ENCODE measurements at places on chromosomes 7 and 10.
A peak's percentile ranks its signal among the peaks of the same experiment; 100 is the strongest.

DNA sequence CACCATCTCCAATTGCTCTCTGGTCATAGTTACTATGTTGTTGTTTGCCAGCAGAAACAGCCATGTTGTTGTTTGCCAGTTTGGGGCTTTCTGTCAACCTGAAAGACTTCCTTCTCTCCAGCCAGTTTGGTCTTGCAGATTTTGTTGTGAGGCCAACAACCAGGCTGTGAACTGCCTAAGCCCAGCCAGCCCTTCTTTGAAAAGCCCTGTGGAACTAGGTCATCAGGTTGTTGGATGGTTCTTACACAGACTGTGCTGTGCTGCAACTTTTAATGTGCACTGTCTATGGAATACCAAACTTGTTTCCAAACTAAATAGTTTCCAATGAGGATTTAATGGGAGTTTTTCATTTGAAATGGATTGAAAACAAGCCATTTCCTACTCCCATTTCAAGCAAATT lies 592.7 kb upstream of the GALNT17 start:
- no peak for DNase-seq

DNA sequence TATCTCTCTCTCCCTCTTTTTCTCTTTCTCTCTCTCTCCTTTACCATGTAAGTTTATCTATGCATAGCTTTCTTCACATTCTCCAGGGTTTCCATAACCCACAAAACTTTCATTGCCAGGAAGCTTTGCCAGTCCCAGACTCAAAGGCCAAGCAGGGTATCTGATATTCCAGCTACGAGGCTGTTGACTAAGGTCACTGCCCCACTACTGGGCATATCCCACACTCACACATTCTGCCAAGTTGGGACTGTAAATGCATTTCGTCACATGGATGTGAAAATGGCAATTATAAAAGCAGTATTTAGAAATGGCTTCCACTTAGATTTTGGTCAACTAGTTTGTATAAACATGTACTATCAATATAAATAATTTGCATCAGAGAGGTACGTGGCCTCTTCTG lies 43.3 kb upstream of the SEPTIN7 start:
- no peak for DNase-seq

GRCh38 chr10:121244818-121245217 lies 353.4 kb downstream of the FGFR2 start:
- no peak for DNase-seq

- DNase-seq = no peak
These were observed 102.6 kb upstream of the NEBL start for GRCh38 chr10:20999699-21000098.

GRCh38 chr7:100208911-100209408 lies 10.8 kb upstream of the PVRIG start:
- DNase-seq = peak; percentile 27

GRCh38 chr7:157691586-157692459 lies 355.0 kb downstream of the DNAJB6 start:
- no peak for DNase-seq

DNA sequence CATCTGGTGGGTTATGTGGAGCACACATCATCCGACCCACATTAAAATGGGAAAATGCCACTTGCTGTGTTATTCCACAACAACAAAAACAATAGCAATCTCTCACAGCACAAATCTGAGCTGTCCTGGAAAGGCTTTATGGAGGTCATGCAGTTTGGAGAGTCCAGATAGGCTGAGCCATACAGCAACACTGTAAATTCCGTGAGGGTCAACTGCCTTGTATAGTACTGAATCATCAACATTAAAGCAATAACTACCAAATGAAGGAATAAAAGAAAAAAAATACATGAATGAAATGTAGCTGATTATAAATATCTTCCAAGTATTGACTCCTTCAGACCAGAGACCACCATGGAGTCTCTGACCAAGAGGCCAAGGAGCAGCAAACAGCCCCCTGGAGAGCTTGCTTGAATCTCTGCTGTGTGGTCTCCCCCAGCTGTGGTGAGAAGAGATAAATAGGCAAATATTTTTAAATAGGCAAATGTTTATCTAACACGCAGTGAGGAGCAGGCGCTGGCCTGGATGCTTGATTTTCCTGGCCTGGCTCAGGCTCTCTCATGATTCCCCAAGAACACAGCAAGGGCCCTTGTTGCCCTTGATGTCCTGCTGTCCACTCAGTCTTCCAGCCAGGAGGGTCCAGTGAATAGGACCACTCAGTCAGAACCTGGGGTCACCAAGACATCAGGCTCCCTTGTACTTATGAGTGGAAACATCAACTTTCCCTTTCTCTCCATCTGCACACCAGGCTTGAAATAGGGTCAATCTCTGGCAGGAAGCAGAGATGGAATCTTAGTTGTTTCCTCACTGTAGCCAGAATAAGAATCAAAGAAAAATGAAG lies 1021.3 kb downstream of the XPNPEP1 start:
- DNase-seq = no peak

DNA sequence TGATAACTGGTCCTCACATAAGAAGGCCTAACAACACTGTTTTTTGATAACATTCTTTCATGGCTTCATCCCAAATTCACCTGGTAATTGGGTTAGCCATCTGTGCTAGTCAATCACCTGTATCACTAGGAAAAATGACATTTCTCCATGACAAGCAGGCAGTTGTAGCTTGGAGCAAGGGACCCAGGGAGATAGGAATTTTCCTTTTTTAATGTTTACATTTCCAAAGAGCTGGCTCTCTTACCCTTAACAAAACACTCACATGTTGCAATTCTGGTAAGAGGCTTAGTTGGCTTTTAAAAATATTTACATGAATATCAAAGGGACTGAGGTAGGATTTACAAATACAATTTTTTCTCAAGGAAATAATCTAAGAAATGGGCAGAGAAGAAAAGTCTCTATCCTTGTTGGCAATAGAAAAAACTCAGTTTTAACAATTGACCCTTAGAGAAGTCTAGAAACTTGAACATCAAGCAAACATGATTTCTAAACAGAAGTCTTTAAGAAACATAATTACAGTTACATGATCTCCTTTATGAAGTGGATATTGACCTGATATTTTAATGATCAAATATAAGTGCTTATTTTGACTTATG lies 16.1 kb upstream of the AKR1C1 start:
- DNase-seq = no peak

DNA sequence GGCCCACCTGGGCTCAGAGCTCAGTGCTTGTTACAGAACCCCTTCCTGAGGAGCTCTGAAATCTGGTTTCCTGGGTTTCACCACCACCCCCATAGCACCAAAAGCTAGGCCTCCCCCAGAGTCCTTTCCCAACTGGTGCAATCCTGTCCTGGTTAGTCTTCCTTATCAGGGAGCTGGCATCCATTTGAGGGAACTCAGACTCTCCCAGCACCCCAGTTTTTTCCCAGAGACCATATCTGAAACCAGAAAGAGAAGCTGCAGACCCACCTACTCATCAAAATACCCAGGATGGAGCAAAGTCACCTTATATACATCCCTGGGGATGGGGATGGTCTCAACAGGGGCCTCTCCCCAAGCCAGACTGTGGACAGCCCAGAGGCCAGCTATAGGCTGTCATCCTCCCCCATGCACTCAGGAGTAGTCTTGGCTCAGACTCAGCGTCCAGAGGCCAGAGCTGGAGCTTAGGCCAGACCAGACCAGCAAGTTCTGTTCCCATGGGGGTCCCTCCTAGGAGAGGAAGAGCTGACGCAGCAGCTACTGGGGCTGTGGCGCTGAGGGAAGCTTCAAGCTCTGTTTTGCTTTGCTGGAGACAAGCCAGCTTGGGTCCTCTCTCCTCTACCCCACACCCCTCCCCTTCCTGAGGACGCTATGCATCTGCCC lies 3.0 kb downstream of the TBATA start:
- DNase-seq = no peak

DNA sequence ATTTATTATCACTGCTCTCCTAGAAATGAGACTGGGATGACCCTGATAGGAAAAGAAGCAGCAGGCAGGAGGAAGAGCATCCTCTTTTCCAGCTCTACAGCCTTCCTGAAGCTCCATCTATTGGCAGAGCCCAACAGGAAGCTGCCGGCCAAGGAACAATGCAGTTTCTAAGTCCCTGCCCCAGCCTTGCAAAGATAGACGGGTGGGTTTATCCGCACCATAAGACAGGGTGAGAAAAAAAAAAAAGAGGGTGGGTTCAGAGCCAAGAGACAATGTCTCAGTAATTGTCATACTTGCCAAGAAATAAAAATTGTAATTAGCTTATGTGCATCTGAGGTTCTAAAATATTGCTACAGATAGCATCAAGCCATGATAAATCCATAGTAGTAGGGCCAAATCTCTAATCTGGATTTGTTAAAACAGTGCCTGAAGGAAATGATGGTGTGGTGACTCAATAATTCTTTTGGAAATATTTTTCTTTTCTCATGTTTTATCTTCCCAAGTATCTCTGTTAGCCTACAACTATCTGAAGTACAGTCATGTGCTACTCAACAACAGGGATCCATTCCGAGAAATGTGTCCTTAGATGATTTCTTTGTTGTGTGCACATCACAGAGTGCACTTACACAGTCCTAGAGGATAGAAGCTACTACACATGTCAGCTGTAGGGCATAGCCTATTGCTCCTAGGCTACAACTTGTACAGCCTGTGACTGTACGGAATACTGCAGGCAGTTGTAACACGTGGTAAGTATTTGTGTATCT lies 242.9 kb upstream of the CXCL12 start:
- no peak for DNase-seq

- peak; percentile 40 for DNase-seq
These were observed 82.8 kb downstream of the GATA3 start for GRCh38 chr10:8137272-8137681.

- no peak for DNase-seq
These were observed 135.5 kb downstream of the BICC1 start for GRCh38 chr10:58648131-58648530.

GRCh38 chr10:77555591-77556212 lies 81.9 kb downstream of the KCNMA1 start:
- DNase-seq = no peak

- peak; percentile 40 for DNase-seq
These were observed 62.7 kb upstream of the CARD11 start for GRCh38 chr7:3106361-3106826.

- no peak for DNase-seq
These were observed 61.8 kb upstream of the LRRC18 start for GRCh38 chr10:49001402-49001801.

DNA sequence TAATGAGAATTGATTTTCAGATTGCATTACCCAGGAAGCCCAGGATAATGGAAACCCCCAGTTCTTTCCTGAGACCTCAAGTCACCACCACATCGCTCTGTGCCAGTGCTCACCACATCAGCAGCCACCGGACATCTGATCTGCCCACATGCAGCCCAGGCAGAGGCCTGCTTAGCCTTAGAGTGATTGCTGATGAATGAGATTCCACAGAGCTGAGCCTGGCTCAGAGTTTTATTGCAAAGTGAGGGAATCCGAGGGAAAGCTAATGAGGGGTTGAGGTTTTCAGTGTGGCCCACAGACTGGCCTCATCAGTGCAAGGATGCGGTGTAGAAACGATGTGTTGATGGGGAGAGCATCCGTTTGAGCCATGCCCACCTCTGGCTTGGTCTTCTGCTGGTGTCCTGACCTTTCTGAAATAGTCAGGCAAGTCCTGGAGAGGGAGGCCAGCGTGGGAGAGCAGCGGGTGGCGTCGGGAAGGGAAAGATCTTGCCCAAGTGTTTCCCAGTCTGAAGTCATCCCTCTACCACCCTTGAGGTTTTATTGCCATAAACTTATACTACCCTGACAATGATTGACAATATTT lies 120.3 kb downstream of the ITIH5 start:
- DNase-seq = no peak

DNA sequence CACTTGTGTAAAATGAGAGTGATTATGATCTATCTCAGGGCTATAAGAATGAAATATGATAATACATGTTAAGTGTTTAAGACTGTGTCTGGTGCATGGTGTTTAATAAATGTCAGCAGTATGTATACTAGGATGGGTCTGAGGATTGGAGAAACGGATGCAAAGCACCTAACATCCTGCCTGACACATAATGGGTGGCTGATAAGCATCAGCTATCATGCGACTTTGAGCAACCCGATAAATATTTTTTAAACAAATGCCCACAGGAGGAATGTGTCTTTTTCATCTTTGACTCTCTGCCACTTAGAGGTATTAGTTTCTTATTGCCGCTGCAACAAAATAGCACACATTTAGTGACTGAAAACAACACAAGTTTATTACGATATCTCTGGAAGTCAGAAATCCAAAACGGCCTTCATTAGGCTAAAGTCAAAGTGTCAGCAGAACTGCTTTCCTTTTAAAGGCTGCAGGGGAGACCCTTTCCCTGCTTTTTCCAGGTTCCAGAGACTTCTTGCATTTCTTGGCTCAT lies 93.2 kb upstream of the ARHGAP21 start:
- no peak for DNase-seq

DNA sequence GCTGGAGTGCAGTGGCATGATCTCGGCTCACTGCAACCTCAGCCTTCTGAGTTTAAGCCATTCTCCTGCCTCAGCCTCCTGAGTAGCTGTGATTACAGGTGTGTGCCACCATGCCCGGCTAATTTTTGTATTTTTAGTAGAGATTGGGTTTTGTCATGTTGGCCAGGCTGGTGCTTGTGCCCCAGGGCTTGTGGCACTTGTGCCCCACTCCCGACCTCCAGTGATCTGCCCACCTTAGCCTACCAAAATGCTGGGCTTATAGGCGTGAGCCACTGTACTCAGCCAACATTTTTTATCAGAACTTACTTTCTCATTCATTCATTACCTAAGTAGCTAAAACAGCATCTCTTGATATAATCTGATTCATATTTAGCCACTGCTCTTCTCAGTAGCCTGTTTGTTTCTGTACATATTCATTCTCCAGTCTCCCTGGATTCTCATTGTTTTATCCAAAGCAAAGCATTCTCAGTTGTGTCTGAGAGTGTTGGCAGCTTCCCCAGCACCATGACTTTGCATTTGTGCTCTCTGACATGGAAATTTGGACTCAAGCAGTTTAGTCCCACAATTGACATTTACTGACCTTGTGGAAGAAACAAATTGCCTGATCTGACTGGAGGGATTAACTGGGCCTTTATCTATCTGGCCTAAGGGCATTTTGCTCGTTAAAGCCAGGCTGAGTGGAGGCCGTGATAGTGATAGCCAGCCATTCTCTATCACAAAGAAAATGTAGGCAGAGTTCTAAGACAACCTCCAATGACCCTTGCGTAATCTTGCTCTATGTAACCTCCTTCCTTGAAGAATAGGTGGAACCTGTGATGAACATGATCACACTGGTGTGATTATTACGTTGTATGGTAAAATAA lies 44.9 kb downstream of the AKR1B15 start:
- DNase-seq = no peak

All from stimulated activated CD4-positive, alpha-beta T cell treated with anti-CD3 and anti-CD28 coated beads, Interleukin-15, amount 100 ng/mL, for 48 hours (primary cell).